ENCODE measurements at places on chromosomes 5 and 9.

DNA sequence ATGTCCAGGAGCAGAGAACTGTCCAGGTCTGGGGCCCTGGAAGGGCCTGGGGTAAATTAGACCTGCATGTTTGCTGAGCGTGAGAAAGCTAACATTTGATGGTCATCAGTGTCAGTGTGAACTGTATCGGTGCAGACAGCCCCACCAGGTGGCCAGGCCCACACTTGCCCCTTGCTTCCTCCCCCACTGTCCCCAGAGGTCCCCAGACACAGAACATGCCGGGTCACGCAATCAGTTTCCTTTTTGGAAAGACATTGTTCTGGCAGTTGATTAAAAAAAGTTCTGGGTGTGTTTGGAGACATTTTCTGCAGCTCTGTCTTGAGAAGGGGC lies 1.5 kb downstream of the NKD2 start:
- DNase-seq = no peak

DNA sequence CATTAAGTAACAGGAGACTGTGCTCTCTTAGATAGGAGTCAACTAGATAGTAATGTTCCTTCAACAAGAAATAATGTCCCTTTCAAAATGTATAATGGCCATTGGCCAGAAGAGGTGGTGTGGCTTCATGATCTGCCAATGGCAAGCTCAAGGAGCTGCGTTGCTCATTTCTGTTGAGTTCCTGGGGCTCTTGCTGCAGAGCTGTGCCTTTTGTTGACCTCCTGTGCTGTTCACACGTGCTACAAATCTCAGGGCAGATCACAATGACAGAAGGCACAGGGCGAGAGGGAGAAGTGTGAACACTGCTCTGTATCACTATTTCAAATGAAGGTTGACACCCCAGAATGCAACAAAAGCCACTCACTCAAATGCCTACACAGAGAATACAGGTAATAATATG lies 16.0 kb upstream of the TBC1D2 start:
- no peak for DNase-seq

DNA sequence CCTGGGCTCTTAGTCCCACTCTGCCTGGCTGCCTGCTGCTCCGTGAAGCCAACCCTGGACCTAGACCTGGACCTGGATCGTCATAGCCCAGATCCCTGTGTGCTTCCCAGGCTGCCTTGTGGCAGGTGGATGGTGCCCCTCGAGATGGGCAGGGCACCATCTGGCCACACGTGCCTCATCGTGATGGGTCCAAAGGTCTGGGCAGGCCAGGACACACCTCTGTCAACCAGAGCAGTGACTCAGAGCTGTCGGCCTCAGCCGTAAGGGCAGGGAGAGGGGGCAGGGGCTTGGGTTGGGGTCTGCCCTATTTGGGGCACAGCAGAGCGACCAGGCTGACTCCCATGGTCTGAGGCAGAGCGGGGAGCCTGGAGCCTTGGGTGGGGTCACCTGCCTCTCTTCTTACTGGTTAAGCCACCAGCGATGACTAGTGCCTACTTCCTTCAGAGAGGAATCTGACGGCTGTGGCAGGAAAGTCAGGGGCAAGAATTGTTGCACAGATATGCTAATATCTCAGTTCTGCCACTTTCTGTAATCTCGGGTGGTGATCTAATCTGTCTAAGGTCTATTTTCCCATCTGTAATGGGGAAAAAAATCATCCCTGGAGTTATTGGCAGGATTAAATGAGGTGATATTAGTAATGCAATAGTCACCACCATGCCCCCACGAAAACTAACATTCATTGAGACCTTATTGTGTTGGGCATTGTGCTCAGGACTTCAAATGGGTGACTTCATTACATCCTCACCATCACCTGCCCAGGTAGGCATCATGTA lies 3.2 kb upstream of the CDHR2 start:
- no peak for DNase-seq

DNA sequence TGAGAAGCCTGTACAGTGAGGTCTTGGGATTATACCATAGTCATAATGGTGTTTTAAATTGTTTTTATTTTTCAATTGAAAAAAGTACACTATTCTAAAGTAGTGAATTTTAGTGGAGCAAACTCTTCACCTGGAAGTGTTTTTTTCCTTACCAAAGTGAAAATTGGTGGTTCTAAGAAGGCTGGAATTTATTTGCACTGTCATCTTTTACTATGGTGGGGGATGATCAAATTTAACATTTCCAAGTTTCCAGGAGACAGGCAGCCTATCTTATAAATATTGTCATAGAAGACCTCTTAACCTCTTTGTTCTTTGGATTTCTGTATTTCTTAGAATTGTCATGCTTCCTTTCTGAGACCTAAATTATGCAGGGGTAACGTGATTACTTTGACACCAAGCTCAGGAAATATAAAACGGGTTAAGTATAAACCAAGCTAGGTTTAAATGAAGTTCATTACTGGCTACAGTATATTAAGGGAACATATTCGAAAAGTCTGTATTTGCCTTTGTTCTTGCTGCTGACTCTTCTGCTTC lies 20.2 kb downstream of the NDFIP1 start:
- DNase-seq = no peak

- no peak for DNase-seq
These were observed 53.3 kb downstream of the MCCC2 start for GRCh38 chr5:71640408-71640807.

- DNase-seq = no peak
These were observed 276.3 kb downstream of the PSAT1 start for GRCh38 chr9:78573205-78573604.

DNA sequence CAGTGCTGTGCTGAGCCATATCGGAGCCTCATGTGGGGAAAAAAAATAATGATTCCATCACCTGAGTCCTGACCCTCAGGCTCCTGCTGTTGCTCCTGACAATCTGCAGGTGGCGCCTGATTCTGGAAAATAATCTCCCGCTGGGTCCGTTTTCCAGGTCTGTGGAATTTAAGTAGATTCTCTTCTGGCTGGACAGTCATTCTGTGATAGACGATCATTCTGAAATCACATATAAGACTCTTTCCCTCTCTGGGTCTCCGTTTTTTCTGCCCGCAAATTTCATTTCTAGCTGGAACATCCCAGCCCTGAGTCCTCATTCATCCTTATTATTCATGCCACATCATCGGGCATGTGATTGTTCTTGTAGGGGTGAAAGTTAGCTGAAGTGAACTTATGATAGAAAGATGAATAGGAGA lies 22.1 kb upstream of the STXBP1 start:
- DNase-seq = no peak

GRCh38 chr5:136776022-136776927 lies 410.9 kb upstream of the TRPC7 start:
- DNase-seq = no peak
